ENCODE measurements at places on chromosomes 6 and 20. TPM values are rescaled to one million over a fixed set of nuclear protein-coding genes. Genes with fewer than 3 reads are reported as not detected.

The NNAT gene
- 0.20 TPM for total RNA-seq

The OR2B6 gene
- not detected for total RNA-seq

The PRL gene
- total RNA-seq, result not detected

The RAET1G gene
- total RNA-seq, result not detected
